ENCODE measurements at places on chromosomes 11 and 22.
A peak's percentile ranks its signal among the peaks of the same experiment; 100 is the strongest.

GRCh38 chr22:23688571-23688970 lies 2.2 kb upstream of the RGL4 start:
- DNase-seq, result no peak

- no peak for DNase-seq
Observed at GRCh38 chr22:30455075-30455840, 16.6 kb downstream of the SEC14L3 start.

DNA sequence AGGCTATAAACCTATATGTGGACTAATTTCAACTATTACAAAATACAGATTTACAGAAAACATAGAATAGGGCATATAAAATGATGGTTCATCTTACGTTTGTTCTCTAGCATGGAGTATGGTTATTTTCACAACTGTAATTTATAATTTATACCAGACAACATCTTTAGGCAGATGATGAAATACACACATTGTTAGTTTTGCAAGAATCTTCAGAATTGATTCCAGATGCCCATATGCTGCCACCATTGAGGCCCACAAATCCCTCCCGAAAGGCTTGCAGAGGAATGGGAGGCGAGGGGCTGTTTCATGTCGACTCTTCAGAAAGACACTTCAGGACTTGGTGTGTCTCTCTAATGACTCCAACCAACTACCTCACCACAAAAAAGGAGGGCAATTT lies 6.2 kb downstream of the PTPN5 start:
- DNase-seq, result no peak

GRCh38 chr11:132895340-132895739 lies 637.0 kb downstream of the OPCML start:
- DNase-seq, result no peak

GRCh38 chr22:50086526-50086925 lies 1.3 kb upstream of the MLC1 start:
- no peak for DNase-seq

DNA sequence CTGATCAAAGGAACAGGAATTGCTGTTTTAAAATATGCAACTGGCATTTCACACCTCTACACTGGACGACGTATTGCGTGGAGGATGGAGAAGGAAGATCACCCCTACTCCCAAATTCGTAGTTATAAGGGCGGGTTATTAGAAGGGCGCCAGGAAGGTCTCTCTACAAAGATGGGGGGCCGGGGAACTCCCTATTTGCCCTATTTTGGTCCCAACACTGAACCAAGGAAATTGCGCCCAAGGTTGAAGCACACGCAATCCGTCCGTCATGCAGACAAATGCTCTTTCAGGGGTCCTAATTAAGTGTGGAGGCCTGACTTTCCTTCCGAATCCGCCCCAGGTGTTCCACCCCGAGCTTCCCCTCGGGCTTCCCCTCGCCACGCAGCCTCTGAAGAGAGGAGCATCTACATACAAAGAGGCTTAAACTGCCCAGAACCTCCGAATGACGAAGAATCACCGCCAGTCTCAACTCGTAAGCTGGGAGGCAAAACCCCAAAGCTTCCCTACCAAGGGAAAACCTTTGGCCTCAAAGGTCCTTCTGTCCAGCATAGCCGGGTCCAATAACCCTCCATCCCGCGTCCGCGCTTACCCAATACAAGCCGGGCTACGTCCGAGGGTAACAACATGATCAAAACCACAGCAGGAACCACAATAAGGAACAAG lies 396 bp downstream of the NPAT start:
- DNase-seq, result peak; percentile 67

GRCh38 chr11:71235719-71236118 lies 16.7 kb downstream of the SHANK2 start:
- DNase-seq, result no peak

- no peak for DNase-seq
Observed at GRCh38 chr11:114377612-114378267, 22.6 kb downstream of the C11orf71 start.

- no peak for DNase-seq
Observed at GRCh38 chr11:43989162-43989981, 46.9 kb downstream of the C11orf96 start.

DNA sequence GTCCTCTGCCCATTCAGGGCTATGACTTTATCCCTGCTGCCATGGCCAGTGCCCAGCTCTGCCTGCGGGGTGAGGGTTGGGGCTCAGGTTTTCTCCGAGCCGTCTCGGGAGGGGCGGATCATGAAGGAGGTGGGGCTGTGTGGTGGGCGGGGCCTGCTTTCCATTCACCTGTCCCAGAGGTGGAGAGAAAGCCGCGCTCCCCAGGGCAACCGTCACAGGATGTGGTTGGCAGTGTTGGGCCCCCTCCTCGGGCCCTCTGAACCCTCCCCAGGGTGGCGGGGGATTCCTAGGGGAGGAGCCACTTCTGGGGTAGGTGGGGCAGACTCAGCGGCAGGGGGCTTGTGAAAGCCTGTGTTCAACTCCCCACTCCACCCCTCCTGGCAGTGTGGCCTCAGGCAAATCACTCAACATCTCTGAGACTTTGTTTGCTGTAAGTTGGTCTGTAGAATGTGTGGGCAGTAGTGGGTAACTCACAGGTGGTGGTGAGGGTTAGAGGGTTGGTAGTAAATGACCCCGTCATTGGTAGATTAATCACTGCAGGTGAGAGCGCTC lies 50.3 kb downstream of the CD6 start:
- peak; percentile 96 for DNase-seq

GRCh38 chr22:32632512-32633315 lies 158.1 kb downstream of the FBXO7 start:
- DNase-seq, result no peak

- no peak for DNase-seq
Observed at GRCh38 chr22:28360939-28361338, 318.7 kb downstream of the TTC28 start.

GRCh38 chr22:30445438-30446145 lies 20.0 kb downstream of the MTFP1 start:
- DNase-seq, result no peak

- DNase-seq, result no peak
Observed at GRCh38 chr11:127451861-127452260, 451.3 kb upstream of the KIRREL3 start.

DNA sequence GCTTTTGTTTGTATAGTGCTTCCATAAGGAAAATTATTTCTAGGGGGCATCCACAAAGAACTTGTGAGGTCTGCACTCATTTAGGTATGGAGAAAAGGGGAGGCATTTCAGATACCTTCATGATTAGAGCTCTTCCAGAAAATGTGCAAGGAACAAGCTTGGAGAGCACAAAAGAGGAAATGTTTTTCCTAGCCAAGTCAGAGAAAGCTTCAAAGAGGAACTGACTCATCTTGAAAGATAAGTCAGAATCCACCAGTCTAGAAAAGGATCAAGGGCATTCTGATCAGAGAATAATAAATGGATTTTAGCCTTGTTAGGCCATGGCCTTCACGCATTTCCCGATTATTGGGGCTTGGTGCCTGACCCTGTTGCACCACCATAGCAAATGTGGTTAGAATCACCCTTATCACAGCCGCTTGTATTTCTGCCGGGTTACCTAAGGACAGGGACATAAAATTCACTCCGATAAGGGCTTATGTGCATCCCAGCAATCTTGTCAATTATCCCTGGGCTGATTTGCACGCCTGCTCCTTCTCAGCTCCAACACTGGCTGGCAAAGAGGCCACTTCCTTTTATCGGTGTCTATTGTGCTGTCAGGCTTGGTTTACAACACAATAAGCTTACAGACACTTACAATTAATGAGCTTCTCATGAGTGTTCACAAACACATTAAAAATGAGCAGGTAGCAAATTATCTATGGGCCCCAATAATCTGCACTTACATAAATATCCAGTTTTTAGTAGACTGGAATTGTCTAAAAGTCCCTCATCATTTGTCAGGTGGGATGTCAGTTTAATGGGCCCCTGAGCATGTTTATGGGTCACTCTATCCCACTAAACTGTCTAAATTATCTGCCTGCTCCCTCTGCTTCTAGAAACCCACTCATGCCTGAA lies 613.5 kb downstream of the SOX6 start:
- no peak for DNase-seq

- no peak for DNase-seq
Observed at GRCh38 chr22:28547132-28547842, 132.4 kb downstream of the TTC28 start.

GRCh38 chr11:32015427-32015826 lies 75.4 kb upstream of the RCN1 start:
- DNase-seq, result no peak

GRCh38 chr11:18383388-18384156 lies 10.8 kb upstream of the LDHA start:
- peak; percentile 86 for DNase-seq

DNA sequence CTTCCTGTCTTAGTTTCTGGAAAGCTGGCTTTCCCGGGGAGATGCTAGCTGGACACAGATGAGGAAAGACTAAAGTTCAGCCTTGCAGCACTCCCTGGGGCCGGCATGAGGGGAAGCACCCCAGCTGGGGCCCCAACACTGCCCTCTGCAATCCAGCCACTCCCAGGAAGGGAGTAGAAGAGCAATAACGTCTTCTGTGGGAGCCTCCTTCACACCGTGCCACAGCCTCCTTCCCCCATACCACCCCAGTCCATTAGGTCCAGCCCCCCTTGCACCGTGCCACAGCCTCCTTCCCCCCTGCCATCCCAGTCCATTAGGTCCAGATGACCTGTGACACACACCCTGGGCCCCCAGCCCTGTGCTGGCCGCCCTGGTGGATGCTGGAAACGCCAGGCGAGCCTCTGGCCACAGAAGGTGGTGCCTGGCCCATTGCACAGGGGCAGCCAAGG lies 44.1 kb upstream of the PRDM11 start:
- DNase-seq, result no peak

DNA sequence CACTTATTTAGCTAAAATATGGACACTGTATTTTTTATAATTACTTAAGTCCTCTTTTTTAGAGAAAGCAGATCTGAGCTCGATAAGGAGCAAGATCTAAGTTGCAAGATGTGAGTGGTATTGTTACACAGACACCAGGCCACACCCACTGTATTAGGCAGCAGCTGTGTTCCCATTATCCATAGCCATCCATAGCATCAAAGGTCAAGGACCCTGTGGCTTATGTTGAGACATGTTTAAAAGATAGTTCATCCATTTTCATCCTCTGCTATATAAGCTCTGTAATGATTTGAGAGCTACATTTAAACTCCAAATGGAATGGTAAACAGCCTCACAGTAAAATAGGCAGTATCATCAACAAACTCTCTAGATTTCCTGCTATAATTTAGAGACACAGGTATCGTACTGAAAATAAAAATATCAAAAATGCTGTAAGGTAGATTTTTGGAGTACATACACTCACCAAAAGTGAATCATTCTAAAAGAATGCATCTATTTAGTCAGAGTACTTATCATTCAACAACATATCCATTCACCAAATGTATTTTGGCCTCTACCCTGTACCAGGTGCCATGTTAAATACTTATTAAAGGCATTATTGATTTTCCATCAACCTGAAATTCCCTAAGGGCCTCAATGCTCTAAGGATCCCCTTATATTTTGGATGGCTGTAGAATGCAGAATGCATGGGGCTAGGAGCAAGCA lies 574.0 kb downstream of the LRRC4C start:
- no peak for DNase-seq

- no peak for DNase-seq
Observed at GRCh38 chr11:77198440-77198849, 70.4 kb downstream of the MYO7A start.

- no peak for DNase-seq
Observed at GRCh38 chr11:32606220-32606619, 22.6 kb downstream of the EIF3M start.

DNA sequence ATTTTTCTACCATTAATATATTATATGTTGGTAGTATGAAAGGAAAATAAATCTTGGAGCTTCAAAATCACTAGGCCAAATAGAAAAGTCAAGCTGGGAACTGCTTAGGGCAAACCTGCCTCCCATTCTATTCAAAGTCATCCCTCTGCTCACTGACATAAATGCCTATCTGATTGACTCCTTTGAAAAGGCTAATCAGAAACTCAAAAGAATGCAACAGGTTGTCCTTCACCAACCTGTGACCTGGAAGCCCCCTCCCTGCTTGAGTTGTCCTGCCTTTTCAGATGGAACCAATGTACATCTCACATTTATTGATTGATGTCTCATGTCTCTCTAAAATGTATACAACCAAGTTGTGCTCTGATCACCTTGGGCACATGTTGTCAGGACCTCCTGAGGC lies 3.2 kb upstream of the TRIM34 start:
- no peak for DNase-seq

DNA sequence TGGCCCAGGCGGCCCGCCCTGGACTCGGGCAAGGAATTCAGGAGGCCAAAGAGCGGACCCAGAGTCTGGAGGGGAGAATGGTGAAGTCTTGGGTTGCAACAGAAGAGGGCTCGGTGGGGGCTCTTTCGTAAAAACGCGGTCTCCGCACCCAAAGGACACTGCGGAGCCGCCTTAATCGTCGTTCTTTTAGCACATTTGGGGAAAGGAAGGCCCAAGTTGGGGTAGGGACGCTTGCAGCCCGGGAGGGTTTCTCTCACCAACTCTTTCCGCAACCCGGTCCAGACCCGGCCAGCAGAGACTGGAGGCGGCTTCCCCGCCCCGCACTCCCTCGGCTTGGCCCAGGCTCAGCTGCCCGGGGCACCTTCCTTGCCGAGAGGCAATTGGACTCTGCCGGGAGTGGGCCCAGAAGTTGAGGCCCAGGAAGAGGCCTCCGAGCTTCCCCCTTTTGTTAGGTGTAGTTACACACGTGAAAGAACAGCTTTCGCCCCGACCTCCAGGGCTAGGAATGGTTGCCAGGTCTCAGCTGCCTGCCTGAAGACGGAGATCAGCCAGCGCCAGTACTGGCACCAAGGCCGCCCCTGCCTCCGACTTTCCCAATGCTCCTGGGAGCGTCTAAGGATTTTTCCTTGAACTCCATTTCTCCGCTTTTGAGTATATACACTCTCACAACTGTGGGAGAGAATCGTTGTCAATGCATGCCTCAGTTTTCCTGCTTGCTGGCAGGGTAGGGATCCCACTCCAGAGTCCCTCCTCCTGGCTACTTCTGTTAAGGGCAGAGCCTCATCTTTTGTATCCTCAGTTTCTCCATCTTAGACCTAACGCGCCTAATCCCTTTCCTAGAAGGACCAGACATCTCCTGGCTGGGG lies 3.7 kb downstream of the ALX4 start:
- DNase-seq, result no peak

DNA sequence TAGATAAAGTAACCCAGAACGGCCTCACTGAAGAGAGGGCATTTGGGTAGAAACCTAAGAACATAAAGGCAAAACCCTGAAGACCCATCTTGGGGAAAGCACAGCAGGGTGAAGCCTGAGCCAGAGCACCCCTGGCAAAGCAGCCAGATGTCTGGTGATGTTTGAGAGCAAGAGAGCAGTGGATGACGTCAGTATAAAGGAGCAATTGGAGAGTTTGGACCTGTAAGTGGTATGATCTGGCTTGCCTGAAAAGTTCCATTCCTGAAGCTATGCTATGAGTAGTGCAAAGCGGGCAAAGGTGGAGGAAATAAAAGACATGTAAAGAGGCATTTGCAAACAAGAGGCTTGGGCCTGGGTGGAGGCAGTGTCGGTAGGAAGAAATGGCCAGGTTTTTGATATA lies 167.8 kb downstream of the MSANTD4 start:
- no peak for DNase-seq

Data from CD4-positive, alpha-beta T cell treated with Interleukin-17A for 1 hour (primary cell).